PC-3 (cell line): ENCODE measurements at places on chromosomes 2 and 18.
A peak's percentile ranks its signal among the peaks of the same experiment; 100 is the strongest.

DNA sequence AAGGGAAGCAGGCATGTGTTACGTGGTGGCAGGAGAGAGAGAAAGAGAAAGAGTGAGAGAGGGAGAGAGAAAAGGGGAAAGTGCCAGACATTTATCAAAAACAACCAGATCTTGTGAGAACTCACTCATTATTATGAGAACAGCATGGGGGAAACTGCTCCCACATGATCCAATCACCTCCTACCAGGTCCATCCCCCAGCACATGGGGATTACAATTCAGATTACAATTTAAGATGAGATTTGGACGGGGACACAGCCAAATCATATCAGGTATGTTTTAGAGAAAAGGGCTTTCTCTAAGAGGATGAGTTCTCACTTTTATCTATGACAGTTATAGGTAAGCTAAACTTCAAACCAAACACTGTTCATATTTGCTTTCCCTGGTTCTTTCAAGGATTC lies 597.3 kb upstream of the PIK3C3 start:
- DNase-seq: no peak

- no peak for DNase-seq
Measured at GRCh38 chr2:26752656-26753055, 11.4 kb upstream of the SLC35F6 start.

- peak; percentile 60 for DNase-seq
Measured at GRCh38 chr2:55102056-55102812, 52.0 kb upstream of the RTN4 start.

DNA sequence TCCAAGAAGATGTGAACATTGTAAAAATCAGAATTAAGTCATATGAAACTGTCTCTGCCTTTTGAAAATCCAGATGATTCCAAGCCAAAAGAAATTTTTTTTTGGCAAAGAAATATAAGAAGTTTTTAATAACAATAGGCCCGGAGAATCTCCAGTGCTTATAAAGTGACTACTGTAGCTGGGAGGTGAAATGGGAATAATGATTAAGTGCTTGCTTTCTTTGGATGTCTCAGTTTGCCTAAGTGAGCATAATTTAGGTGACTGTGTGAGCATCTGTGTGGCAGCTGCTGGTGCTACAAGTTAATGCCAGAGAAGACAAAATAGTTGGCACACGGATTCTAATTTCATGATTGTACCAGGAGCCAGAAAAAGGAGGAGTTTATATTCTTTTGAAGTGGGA lies 185.0 kb downstream of the LTBP1 start:
- DNase-seq: no peak

DNA sequence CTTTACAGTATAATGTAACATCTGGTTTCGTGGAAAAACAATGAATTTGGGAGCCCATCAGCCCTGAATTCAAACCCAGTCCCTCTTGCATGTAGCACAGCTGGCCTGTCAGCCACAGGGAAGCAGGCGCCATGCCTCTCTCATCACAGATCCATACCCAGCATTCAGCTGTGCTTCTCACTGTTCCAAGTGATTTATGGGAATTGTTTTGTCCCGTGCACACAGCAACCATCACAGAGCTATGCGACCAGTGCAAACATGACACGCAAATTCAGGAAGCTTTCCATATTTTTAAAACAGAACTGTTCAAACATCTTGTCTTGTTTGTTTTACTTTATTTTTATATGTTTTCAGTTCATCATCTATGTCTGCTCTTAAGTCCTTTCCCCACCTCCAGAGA lies 496.1 kb downstream of the EIPR1 start:
- DNase-seq: no peak

GRCh38 chr2:173664513-173664910 lies 300.7 kb downstream of the SP3 start:
- DNase-seq: no peak

DNA sequence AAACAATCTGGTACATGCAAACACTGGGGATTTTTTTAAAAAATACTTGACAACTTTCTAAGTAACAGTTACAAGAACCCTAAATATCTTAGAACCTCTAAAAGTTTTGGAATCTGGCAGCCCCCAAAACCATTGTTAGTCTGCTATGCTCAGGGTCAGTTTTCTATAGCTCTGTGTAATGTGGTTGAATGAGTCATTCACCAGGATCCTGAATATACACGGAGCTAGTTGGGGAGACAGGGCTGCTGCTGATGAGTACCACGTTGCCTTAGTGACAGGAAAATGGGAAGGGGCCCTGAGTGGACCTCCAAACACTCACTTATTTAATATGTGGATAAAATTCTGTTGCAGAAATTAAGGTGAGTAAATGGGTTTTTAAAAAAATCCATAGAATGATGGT lies 36.9 kb upstream of the TANC1 start:
- peak; percentile 56 for DNase-seq

- peak; percentile 73 for DNase-seq
Measured at GRCh38 chr2:64203131-64203857, 59.1 kb upstream of the PELI1 start.

DNA sequence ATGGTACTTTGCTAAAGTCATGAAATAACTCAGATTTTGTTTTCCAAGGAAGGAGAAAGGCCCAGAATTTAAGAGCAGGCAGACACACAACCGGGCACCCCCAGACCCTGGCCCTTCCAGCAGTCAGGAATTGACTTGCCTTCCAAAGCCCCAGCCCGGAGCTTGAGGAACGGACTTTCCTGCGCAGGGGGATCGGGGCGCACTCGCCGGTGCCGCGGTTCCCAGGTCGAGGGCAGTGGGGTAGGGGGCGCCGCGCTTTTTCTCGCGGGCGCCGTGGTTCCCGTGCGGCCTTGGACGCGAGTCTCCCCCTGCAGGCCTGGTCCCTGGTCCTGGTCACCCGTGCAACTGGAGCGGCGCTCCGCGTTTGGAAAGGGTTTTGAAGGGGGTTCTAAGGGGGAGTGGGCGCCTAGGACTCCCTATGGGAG lies 1.2 kb downstream of the ZNF236 start:
- DNase-seq: no peak

DNA sequence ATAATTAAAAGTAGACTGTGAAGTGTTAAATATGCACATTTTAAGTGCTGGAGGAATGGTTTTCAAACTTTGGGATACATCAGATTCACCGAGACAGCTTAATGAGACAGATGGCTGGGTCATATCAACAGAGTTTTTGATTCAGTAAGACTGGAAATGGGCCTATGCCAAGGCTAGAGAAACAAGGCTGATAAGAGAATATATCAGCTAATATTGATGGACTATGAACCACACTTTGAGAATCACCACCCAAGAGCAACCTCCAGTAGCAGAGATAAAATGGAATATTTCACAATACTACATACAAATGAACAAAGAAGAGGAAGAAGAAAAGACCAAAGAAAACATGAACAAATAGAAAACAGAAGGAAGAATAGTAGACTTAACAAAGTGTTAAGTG lies 450.2 kb upstream of the KLHL29 start:
- no peak for DNase-seq

DNA sequence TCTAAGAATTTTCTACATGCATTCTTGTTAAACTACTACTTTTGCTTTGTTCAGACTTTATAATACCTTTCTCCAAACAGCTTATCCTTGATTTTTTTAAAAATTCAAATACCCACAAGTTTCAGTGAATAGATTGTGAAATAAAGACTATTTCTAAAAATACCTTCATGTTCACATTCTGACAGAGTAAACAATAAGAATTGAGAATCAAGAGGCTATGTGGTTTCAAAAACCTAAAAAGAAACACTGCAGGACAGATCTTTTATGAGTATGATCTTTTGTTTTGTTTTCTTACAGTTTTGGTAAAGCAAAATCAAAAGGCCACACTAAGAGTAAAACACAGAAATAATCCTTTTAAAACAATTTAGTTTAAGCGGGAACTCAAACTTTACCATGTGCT lies 21.2 kb downstream of the ALS2 start:
- DNase-seq: no peak

DNA sequence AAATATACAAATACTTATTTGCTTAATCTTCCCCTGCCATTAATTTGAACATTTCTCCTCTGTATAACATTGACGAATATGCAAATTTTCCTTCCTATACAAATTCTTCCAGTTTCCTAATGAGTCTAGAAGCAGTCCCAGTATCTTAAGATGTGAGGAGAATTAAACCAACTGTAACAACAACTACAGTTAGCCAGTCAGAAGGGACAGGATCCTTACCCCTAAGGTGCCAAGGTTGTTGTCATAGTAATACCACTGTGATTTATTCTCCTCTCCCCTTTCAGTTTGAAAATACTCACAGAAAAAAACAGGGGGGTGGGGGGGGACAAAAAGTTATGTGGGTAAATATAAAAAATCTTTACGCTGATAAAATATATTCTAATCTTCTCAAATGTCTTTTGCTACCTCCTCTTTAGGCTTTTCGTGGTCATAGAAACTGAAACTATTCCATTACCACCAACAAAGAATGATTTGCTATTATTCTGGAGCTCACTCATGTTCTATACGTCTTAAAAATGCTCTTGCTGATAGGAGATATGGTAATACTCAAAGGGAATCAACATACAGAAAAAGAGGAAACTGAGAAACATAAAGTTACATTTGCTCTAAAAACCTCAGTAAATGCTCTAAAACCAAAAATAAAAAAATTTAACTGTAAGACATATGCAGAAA lies 107.6 kb downstream of the MEMO1 start:
- DNase-seq: no peak

- DNase-seq: peak; percentile 61
Measured at GRCh38 chr2:42010743-42011298, 37.0 kb upstream of the PKDCC start.

DNA sequence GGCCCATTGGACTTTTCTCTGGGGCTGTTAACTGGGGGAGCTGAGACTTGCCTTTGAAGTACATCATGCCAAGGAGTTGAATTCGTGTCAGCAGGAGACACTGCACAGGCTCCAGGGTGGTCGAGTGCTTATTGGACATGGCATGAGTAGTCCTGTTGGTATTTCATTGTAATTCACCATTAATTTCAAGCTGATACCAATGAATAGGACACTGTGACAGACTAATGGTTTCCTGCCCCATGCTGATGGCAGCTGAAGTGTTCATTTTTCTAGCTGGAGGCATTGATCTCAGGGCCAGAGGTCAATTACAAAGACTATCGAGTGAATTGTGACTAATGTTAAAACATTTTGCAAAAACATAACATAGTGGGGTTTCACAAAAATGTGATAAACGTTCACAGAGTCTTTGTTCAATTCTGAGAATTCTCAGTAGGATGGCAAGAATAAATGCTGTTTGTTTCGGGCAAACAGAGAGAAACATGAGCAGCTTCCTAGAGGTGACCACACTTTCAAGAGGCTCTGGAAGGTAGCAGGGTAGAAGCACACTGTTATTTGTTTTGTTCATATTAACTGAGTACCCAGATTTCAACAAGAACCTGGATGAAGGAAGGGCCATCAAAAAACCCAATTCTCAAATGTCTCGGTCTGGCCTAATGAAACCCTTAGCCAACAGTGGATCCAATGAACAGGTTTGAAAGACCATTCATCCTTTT lies 90.6 kb upstream of the ARL4C start:
- no peak for DNase-seq

GRCh38 chr18:58012356-58012755 lies 31.7 kb upstream of the NEDD4L start:
- DNase-seq: no peak

- DNase-seq: no peak
Measured at GRCh38 chr18:64674694-64675093, 525.8 kb upstream of the LINC00305 start.

DNA sequence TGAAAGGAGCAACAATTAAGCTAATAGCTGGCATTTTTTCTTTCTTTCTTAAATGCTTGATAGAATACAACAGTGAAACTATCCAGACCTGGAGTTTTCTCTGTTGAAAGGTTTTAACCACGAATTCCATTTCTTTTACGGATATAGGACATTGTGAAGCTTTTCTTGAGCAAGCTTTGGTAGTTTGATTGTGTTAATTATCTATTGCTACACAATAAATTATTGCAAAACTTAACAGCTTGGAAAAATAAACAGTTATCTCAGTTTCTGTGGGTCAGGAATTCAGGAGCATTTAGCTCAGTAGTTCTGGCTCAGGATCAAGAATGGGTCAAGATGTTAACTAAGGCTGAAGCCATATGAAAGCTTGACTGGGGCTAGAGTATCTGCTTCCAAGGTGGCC lies 11.7 kb downstream of the PHOSPHO2 start:
- no peak for DNase-seq

- no peak for DNase-seq
Measured at GRCh38 chr18:44724105-44724778, 43.6 kb downstream of the SETBP1 start.

DNA sequence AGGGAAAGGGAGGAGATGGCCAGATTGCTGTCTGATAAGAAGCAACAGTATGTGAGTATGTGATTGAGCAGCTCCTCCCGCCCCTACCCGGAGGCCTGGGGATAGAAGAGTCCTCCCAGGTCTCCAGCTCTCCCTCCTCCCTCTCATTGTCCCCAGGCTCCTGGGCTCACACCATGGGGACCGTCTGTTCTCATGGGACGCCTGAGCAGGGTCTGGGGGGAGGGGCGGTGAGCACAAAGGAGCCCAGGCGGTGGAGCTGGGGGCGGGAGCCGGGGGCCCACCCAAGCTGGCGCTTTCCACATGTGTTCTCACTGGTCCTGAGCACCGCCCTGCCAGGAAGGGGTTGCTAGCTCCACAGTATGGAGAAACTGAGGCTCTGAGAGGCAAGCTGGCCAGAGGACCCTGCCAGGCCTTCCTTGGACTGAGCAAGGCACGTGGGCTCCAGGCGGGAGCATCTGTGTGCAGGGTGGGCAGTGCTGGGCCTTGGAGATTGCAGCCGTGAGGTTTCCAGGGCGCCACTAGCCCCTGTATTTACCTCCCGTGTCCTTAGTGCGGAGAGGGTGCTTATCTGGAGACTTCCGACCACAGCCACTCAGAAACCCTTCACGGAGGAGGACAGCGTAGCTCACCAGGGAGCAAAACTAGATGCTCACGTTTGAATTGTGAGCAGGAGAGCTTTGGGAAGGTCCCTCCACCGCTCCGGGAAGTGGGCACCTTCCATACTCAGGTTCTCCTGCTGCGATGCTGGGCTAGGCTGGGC lies 37.4 kb downstream of the PDIA6 start:
- no peak for DNase-seq

- DNase-seq: no peak
Measured at GRCh38 chr18:7020995-7021777, 96.4 kb downstream of the LAMA1 start.

- DNase-seq: peak; percentile 71
Measured at GRCh38 chr18:57811477-57812125, 8.5 kb upstream of the ATP8B1 start.

- DNase-seq: peak; percentile 64
Measured at GRCh38 chr2:65231121-65231520, 3.5 kb downstream of the ACTR2 start.

DNA sequence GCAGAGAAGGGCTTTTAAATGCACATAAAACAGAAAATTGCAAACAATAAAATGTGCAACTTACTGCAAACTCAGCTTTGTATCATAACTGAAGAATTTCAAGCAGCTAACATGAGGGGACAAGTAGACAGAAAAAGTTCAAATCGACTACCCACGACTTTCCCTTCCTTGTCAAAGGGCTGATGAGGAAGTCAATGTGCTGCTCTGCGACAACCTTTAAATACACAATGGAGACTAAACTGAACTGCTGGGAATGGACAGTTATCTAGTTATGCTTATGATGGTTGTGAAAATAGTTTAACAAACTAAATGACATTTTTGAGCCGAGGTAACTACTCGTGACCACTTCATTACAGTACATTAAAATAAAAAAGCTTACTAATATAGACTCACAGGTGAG lies 84.1 kb downstream of the INO80D start:
- no peak for DNase-seq

GRCh38 chr2:134335601-134336000 lies 81.7 kb downstream of the MGAT5 start:
- no peak for DNase-seq
